ENCODE measurements at places on chromosomes 4 and X. TPM values are rescaled to one million over a fixed set of nuclear protein-coding genes. Genes with fewer than 3 reads are reported as not detected.

The LETM1 gene
- total RNA-seq = 37.8 TPM

The PCDH10 gene
- 0.48 TPM for total RNA-seq

The SHROOM2 gene
- total RNA-seq = 0.92 TPM

The NIPAL1 gene
- total RNA-seq = 0.43 TPM

The CNGA1 gene
- total RNA-seq = 0.89 TPM

The GPRASP3 gene
- total RNA-seq = 5.7 TPM

The DCX gene
- 0.19 TPM for total RNA-seq
